GM12892 (cell line): ENCODE measurements at places on chromosomes 5 and 9.
A peak's percentile ranks its signal among the peaks of the same experiment; 100 is the strongest.

- peak; percentile 50 for DNase-seq
Measured at GRCh38 chr5:6705088-6705487, 8.1 kb upstream of the TENT4A start.

DNA sequence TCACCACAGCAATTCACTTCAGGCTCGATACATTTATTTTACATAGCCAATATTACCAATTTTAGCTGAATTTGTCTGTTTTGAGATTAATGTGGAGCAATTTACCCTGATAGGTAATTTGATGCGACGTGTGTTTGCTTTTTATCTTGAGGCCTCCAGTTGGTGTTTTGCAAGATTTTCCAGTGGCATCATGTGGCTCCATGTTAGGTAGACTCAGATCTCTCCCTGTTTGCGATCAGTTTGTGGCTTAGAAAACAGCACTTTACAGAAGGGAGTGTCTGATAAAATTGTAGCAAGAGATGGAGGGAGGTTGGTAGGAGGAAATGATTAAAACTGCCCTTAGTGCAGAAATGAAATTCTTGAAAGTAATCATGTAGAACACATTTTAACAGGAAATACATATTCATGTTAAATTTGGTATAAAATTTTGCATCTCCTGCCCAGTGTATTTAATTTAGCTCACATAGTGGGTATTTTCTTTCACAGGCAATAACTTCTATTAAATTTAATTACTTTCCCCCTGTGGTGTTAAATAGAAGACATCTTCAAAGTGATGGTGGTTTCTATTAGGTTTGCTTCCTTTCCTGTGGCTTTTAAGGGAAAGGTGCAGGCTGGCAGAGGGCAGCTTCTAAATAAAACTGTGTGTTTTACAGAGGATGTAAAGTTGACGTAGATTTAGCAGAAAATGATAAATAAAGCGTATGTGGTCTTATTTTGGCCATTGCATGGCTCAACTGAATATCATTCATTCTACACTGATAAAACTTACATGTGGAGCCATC lies 135.8 kb downstream of the KDM4C start:
- DNase-seq: no peak

DNA sequence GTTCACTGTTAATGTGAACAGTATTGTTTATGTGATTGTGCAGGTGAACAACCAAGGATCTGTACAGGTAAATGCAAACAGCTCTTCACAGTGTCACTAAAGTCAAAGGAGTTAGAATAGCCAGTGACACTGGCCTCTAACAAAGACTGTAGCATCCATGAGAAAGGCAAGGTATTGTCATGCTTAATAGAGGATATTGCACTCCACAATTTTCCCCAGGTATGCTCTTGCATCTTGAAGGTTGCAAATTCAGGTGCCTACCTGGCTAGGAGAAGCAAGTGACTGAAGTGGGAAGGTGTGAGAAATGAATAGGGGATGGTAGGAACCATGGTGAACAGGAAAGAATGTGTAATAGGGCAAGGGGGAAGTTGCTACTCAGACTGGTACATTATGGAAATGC lies 101.2 kb upstream of the EFNA5 start:
- DNase-seq: no peak

GRCh38 chr9:92720807-92721535 lies 43.7 kb downstream of the BICD2 start:
- no peak for DNase-seq

- no peak for DNase-seq
Measured at GRCh38 chr5:123208668-123209501, 119.8 kb downstream of the PRDM6 start.
